ENCODE measurements at places on chromosomes 11 and 22.

DNA sequence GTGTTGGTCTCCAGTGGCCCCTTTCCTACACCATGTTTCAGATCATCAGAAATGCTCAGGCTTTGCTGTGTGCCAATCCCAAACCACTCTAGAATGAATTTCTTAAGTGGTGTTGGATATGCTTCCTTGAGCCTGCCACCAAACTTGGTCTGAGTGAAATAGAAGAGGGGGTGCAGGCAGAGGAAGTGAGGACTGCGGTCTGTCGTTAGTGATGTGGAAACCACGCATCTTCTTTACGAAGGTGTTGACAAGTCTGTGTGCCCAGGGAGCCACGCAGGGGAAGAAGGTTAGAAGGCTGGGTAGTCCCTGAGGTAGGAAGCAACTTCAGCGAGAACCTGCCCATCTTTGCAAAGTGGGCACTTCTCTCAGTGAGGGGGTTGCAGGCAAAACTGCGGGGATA is 187.4 kb upstream of the NAV2 start:
- no peak for DNase-seq

DNA sequence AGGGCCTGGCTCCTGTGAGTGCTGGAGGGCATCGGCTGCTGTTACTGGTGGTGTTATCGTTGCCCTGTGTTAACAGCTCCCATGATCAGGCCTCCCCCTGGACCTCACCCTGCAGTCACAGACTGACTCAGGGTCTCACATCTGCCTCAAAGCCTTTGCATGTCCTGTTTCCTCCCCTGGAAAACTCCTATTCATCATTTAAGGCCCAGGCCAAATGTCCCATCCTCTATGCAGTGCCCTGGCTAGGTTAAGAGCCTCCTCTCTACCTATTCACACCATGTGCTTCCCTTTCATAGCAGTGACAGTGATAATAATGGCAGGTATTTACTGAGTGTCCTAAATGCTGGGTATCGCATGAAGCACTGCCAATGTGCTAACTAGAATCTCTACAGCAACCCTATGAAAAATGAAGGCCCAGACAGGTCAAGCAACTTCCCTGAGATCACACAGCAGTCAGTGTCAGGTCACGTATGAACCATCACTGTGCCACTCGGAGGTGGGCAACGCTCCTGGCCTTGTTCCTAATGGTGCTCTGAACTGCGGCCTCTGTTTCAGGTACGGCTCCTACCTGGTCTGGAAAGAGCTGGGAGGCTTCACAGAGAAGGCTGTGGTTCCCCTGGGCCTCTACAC is 9.3 kb downstream of the TSPO start:
- no peak for DNase-seq

DNA sequence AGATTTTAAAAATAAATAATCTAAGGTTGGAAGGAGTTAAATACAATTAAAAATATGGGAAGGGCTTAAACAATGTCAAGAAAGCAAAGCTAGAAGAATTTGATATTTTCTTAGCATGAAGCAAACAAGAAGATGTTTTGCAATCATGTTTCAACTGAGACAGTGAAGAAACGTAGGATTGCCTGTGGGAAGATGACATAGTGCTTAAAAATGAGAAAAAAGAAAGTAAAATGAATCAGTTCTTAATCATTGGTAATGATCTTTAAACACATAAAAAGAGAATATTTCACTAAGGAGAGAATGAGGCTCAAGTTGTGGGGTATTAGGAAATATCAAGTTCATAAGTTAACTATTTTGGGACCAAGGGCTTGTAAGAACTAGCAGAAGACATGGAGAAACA is 855.0 kb downstream of the METTL15 start:
- no peak for DNase-seq

DNA sequence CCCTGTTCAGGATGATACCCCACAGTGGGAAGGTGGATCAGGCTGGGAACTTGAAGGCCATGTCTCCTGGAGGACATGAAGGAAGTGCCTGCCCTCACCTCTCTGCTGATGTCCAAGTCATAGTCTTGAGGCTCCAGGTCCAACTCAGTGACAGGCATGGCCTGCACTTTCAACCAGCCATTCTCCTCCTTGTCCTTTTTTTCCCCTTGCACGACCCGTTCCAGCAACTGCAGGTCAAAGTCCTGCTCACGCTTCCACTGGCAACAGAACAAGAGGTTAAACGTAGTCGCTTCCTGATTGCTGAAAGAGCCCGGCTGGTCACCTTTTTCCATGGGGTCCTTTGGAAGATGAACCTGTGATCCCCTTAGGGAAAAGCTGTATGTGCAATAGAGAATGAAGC is 47.7 kb downstream of the C11orf58 start:
- no peak for DNase-seq

GRCh38 chr11:118175031-118175992 is 1.1 kb downstream of the SCN2B start:
- DNase-seq = no peak

GRCh38 chr22:39868741-39869140 is 24.8 kb downstream of the ENTHD1 start:
- no peak for DNase-seq

GRCh38 chr11:31326470-31327148 is 42.9 kb downstream of the DCDC1 start:
- no peak for DNase-seq

- DNase-seq = no peak
Observed at GRCh38 chr11:75031771-75032549, 43.2 kb downstream of the NEU3 start.

DNA sequence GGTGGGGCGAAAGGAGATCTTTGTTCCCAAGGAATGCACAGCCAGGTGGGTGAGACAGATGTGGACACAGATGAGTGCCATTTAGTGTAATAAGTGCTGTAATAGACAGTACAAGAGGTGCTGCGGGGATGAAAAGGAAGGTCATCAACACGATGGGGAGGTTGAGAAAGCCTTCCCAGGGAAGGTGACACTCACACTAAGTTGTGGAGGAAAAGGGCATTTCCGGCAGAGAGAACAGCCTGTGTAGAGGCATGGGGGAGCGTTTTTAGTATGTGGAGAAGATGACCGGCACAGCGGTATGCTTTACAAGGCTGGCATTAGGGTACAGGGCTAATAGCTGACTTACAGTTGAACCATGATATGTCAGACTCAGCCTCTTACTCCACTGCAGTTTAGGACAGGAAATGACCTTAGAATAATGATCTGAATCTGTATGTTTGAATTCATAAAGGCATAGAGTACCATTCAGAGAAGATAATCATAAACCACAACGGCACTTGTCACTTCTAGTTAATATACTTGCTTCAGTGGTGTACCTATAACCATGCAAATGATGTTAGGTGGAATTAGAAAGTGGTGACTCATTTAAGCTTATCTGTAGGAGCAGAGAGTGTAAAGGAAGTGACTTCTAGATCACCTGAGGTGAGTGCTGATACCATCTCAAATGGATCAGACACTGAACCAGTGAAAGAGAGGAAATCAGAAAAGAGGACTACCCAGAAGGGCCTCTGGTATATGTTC is 60.6 kb downstream of the FAM83F start:
- DNase-seq = no peak

DNA sequence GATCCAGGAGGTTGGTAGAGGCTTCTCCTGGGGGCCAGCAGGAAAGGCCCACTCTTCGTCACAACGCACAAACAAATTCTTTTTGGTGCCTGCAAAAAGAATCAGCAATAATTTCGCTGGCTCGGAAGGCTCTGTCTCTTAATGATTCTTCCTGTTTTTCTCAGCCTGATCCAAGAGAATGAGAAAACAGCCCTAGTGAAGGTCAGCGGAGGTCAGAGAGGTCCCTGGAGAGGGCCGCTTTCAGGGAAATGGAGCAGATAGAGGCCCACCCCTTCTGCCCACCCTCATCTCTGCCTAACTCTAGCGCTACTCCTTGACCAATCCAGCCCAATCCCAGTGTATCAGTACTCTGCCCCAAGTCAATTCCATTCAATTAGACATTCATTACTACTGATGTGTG is 19.2 kb downstream of the LRRC55 start:
- no peak for DNase-seq

- DNase-seq = no peak
Observed at GRCh38 chr11:29281271-29281777, 735.5 kb downstream of the KCNA4 start.

GRCh38 chr11:74839971-74840370 is 91.3 kb downstream of the RNF169 start:
- DNase-seq = no peak

GRCh38 chr11:125645871-125646270 is 20.9 kb downstream of the CHEK1 start:
- no peak for DNase-seq

DNA sequence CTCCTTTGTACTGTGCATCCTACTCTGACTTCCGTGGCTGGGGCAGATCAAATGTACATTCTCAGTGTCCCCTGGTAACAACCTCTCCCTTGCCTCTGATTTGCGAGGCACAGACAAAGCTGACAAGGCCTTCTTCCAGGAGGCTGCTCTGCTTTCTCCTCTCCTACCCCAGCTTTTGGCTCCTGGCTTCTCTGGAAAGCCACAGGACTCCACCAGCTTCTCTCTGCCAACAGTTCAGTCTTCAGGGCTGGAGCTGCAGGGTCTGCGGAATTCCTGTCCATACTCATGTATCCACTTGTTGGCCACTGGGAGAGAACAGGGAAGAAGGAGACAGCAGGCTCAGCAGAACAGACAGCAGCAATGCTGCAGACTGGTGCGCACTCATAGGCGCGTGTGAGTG is 44.4 kb downstream of the P4HA3 start:
- no peak for DNase-seq

- no peak for DNase-seq
Observed at GRCh38 chr11:107182978-107183377, 164.7 kb upstream of the GUCY1A2 start.

GRCh38 chr11:76768088-76768908 is 14.9 kb upstream of the TSKU start:
- peak; percentile 74 for DNase-seq

DNA sequence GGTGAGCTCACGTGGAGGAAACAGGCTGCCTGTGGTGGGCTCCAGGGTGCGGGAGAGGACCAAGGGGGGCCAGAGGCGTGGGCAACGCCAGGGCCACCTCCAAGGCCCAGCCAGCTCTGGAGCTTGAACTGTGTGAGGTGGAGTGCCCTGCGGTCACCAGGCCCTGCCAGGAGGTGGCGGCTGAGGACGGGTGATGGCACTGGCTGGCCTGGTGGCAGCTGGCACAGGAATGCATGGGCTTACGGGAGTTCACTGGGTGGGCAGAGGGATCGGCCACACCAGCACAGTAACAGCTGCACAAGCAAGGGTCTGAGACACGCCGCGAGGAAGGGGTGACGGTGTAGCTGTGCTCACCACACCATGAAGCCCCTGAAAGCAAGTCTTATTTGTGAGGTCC is 15.8 kb downstream of the TOLLIP start:
- DNase-seq = peak; percentile 80

- no peak for DNase-seq
Observed at GRCh38 chr11:111814557-111815320, 48.5 kb upstream of the PPP2R1B start.

- DNase-seq = no peak
Observed at GRCh38 chr11:61037441-61038093, 64.7 kb upstream of the CD5 start.

DNA sequence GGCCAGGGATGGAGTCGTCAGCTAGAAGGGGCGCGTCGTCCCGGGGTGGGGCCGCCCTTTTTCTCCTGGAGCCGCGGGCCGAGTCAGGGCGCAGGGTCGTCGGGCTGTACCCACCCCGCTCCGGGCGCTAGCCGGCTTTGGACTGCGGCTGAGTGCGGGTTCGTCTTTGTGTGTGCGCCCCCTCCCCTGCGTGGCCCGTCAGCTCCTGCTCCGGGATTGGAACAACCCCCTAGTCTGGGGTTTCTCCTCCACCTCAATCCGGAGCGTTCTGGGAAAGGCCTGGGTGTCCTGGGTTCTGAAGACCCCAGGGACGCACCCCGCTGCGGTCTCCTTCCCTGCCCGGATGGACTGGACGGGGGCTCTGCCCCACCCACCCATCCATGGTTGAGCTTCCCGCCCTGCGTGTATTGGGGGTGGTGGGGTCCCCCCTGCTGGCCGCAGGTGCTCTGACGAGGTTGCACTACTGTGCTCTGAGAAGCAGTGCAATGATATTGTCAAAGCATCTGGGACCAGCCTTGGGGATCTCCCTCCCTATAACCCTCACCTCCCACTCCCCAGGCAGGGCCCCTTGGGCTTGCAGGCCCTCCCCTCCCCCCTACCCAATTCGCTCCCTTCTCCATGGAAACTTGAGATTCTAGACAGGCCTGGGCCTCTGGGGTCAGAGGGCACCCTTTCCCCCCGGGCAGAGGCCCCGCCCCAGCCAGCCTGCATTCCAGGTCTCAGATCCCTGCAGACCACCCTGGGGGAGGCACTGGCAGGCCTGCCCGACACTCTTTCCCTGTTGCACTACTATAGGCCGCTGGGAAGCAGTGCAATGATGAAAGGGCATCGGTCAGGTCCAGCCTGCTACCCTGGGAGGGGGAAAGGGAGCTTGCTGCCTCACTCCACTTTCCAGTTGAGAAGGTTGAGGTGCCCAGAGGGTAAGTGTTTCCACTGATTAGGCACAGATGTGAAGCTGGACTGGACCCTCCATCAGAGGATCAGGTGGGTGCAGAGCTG is 10.7 kb downstream of the SDF2L1 start:
- DNase-seq = no peak

- DNase-seq = no peak
Observed at GRCh38 chr22:50145721-50146438, 24.7 kb upstream of the PANX2 start.

DNA sequence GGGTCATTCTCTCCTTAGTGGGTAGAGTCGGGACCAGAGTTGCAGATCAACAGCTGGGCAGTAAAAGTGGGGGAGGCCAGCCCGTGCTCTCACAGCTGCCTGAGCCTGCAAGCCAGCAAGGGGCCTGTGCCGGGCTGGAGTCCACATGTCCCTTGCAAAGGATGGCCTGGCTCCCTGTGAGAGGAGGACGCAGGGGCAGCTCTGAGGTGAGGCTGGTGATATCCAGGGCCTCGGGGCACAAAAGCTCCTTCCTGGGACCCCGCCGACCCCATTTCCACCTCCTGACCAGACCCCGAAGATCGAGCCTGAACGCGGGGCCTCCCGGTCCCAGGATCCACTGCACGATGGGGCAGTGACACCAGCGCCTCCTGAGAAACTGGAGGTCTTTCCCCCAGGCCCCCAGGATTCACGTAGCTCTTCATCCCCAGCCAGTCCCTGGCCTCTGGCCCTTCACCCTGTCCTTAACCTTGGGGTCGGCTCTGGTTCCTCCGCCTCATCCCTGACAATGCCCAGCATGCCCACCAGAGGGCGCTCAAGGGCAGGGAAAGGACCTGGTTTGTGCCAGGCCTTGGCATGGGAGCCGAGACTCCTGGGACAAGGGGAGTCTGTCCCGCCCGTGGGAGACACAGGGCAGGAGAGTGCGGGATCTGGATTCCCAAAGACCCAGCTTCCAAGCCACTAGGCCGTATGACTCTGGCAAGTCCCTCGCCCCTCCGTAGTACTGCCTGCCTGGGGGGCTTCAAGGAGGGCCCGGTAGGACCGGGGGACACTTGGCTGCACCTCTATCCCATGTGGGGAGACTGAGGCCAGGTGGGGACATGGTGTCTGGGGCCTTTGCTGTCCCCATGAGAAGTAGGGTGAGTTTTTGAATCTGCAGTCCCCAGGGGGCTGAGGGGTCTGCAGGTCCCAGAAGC is 17.8 kb upstream of the WNT7B start:
- peak; percentile 84 for DNase-seq

GRCh38 chr11:114183044-114183511 is 113.1 kb upstream of the NNMT start:
- DNase-seq = peak; percentile 8

All from upper lobe of left lung (tissue), 6 donors.